ENCODE measurements at places on chromosomes 5 and 9. TPM values are rescaled to one million over a fixed set of nuclear protein-coding genes. Genes with fewer than 3 reads are reported as not detected.
A peak's percentile ranks its signal among the peaks of the same experiment; 100 is the strongest.

GRCh38 chr5:24163091-24163490, 481.7 kb downstream of the CDH10 start:
- no peak for DNase-seq

GRCh38 chr9:131253891-131254491, 22.3 kb downstream of the FAM78A start:
- peak; percentile 61 for DNase-seq

- DNase-seq: no peak
Observed at GRCh38 chr9:98821831-98822230, 14.4 kb downstream of the GALNT12 start.

Gene SLC4A9
- total RNA-seq: not detected

DNA sequence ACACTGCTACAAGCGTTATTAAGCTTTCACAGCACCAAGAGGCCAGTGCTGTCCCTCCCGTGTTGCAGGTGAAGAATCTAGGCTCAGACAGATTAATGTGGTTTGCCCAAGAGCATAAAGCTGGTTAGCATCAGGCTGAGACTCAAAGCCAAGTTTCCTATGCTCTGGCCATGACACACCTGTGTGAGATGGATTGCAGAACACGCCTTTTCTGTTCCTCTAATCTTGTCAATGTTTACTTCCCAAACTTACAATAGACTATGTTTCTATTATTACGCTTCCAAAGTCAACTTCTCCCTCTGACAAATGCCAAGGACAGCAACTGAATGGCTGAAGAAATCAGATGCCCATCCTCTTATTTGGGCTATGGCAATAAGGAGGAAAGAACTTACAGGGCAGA, 138.4 kb upstream of the SLIT3 start:
- no peak for DNase-seq

Gene GTF2H2
- total RNA-seq: 24.2 TPM

Gene C9orf50
- total RNA-seq: not detected

DNA sequence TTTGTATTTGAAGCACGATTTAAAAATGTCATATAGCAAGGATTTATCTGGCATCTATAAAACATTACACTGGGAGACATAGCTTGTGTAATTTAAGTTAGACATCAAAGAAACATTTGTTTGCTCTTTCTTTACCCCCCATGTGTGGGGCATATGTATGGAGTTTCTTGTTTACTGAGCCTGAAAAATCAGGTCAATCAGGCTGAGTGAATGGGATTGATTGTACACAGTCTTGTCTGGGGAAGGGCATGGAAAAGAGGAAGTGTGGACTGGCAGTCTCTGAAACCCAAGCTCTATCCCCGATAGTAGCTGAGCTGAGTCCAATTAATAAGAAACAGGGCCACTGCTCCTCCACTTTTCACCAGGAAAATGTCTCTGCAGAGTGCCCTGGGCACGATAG, 49.4 kb downstream of the SLC46A2 start:
- DNase-seq: no peak

Gene IFNA21
- not detected for total RNA-seq

- no peak for DNase-seq
Observed at GRCh38 chr5:123138774-123139173, 49.7 kb downstream of the PRDM6 start.

- no peak for DNase-seq
Observed at GRCh38 chr9:127803507-127804352, 1.0 kb downstream of the FPGS start.

Gene GABRA1
- 0.41 TPM for total RNA-seq

GRCh38 chr9:38373679-38374078, 18.8 kb upstream of the ALDH1B1 start:
- no peak for DNase-seq

GRCh38 chr5:143427122-143427735, 23.7 kb upstream of the NR3C1 start:
- no peak for DNase-seq

All from astrocyte (in vitro differentiated cells and primary cell).